ENCODE measurements at places on chromosomes 11 and 22.
A peak's percentile ranks its signal among the peaks of the same experiment; 100 is the strongest.

GRCh38 chr11:47979378-47980087, 826 bp upstream of the PTPRJ start:
- peak; percentile 44 for DNase-seq

- DNase-seq: no peak
Measured at GRCh38 chr11:92048415-92048814, 176.2 kb upstream of the FAT3 start.

DNA sequence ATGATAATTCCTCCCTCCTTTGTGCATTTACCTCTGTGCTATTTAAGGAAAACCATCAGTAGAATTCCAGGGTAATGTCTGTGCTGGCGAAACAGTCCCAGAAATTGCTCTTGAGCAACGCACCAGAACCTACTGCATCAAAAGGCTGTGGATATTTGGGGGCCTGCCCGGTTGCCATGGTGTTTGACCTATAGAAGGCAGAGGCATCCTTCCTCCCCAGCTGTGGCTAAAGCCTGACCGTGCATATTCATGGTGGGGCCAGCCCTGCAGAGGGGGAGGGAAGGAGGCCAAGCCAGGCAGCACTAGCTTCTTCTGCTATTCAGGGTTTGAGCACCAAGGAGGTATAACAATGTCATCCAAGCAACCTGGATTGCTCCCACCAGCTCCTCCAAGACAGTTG, 215.0 kb upstream of the E2F8 start:
- DNase-seq: peak; percentile 23

DNA sequence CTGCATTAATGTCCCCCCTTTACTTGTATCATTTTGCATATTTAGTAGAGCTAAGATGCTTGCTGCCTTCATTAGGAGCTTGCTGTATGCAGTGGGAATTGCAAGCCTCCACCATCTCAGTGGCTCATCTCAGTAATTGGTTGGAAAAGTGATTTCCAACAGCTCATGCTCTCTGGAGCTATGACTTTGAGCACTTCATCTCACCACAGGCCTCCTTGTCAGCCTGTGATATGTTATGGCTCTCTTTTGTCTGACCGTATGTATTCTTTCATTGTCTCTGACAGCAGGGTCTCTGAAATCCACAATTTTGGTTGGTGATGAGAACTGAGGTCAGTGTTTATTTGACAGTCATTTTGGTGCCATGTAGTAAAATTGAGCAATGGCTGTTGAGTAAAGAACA, 345.1 kb downstream of the FAT3 start:
- no peak for DNase-seq

DNA sequence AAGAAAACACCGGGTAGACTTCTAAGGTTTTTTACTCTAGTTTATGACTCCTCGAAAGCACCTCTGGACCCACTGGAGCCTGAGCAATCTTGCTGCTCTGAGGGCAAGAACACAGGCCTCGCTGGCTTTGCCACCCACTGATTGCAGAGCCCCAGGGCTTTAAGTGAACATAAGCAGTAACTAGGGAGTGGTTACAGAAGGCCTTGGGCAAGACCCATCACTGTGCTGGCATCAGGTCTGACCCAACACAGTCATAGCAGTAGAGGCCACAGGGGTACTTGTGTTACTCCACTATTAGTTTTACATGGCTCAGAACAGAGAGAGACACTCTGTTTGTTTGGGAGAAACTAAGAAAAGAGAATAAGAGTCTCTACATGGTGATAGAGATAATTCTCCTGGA, 684.5 kb downstream of the FAM181B start:
- no peak for DNase-seq

DNA sequence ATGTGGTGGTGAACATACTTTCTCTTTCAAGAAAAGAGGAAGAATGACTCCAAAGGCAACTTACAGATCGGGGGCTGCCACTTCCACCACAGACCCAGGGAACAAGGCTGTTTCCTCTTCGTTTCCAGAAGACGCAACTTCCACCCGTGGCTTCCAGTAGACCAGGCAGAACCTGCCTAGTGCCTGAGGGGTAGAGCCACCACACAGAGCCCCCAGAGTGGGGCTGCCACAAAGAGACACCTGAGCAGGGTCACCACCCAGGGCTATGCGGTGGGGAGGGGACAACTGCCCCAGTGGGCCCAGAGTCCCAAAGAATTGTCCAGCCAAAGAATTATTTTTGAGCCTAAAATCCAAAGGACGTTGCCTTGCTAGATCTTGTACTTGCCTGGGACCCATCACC, 16.7 kb upstream of the PHF21B start:
- no peak for DNase-seq

DNA sequence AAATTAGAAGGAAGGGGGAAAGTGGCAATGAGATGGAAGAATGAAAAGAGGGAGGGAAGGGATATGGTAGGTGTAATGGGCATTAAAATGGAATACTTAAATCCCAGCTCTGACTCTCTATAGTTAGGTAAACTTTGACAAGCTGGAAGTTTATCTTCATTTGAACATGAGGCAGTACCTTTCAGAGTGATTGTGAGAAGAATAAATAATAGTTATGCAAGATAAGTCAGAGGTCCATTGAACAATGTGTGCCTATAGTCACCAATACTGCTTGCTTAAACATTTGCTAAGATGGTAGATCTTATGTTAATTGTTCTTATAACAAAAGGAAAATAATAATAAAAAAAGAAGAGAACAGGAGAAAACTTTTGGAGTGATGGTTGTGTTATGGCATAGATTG, 545.8 kb upstream of the CCDC90B start:
- DNase-seq: no peak

DNA sequence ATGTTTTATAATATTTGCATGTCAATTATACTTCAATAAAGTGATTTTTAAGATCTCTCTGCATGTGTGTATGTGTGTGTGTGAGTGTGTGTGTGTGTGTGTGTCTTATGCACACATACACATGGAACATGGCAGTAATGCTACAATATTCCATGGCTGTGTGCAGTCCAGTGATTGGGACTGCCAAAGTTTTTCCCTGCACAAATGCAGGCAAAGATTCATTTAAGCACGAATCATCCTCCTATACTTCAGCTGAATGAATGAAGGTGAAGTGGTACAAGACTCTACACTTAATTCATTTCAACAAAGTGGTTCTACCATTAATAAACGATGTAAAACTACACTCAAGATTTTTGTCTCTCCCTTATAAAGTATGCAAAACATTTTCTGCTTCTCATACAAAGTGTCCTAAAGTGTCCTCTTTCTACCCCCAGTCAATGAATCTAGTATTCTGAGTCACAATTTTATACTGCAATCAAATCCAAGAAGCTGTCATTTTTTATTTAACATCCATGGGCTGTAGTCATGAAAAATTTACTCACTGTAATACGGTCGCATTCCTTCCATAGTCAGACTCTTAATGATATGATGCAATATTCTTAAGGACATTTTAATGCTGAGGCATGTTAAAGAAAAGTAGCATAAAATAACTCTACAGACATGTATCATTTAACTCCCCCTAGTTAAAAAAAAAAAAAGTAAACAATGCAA, 132.4 kb downstream of the TTC28 start:
- no peak for DNase-seq

DNA sequence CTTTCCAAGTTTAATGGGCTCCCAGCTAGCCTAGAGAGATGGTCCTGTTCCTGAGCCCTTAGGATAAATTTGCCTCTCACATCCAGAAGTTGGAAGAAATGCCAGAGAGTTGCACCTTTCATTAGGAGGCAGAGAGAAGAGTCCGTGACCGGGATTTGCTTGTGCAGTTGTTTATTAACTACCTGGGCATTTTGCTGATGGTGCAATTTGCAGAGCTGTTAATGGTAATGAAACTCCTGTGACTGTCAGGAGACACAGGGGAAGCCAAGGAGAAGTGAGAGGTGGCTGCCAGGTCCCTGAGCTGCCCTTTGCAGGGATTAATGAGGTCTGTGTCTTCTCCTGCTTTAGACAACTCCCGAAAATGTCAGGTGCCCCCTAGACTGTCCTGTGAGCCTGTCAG, 69.1 kb upstream of the B3GAT1 start:
- DNase-seq: no peak

DNA sequence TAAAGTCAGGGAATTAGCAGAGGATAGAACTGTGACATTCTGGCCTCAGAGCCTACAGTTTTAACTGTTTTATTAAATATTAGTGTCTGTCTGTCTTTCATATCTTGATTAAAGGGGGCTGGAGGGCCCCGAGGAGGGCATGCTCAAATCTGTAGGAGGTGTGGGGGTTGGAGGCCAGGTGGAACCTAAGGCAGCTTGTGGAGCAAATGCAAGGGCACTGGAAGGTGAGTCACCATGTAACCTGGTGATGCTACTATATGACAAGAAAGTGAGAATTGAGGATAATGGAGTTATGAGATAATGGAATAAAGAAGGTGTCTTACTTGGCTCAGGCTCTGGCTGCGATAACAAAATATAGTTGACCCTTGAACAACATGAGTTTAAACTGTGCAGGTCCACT, 27.3 kb upstream of the TMEM86A start:
- no peak for DNase-seq

DNA sequence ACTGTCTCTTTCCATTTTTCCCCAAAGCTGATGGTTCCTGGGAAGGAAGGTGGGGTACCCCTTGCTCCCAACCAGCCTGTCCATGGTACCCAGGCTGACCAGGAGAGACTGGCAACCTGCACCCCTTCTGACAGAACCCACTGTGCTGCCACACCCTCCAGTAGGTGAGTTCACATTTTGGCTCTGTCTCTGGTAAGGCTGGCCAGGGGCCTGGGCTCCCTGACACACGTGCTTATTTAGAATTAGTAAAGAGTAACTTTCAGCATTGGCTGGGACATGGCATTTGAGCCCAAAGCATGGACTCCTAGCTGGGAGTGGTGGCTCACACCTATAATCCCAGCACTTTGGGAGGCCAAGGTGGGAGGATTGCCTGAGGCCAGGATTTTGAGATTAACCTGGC, 35.1 kb downstream of the ARHGAP1 start:
- no peak for DNase-seq

Measured in WTC11 (cell line).